ENCODE measurements at places on chromosomes 3 and 15.

DNA sequence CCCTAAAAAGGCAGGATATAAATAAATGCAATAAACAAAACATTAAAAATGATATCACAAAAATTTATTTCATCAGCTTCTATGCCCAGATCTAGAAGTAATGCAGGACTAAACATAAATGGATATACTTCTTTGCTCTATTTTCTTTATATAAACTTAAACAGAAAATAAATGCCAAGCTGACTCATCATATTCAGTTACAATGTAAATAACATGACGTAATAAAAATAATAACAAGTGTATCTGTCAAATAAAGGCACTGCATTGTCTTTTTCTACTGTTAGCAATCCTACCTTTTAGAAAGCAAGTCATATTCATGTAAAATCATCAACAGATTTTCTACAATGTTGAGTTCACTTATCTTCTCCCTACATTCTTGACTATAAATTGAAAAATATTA lies 61.6 kb downstream of the NEK10 start:
- no peak for DNase-seq

DNA sequence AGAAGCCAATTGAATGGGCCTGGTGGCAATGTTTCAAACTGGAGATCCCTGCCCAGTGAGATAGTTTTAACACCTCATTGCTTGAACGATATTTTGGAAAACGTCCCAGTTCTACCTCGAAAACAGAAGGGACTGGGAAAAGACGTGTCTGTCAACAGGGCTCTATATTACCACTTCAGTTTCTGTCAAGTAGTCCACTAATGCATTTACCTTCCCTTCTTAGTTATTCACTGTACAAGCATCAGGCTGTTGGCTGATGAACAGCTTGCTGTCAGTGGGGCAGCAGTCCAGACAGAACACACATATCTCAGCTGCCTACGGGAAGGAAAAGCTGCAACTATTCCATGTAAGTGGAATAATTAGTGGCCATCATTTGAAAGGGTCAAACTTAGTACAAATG lies 794.7 kb upstream of the GBE1 start:
- no peak for DNase-seq

GRCh38 chr3:37736624-37737023 lies 125.1 kb upstream of the CTDSPL start:
- no peak for DNase-seq

DNA sequence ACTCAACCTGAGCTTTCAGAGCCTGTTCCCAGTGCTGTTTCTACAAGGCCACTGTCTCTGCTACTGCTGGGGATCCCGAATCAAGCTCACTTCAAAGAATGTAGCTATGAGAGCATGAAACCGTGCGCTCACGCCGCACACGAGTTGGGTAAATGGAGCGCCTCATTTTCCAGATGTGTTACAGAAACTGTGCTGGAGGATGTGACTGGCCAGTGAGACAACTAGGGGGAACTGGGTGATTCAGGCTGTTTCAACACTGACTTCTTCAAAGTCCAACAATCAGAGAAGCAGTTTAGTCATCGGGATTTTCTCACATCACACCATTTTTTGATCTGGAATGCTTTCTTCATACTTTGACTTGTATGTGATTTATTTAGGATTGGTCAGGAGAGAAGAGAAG lies 3.5 kb downstream of the ZNF710 start:
- DNase-seq: peak; percentile 58

DNA sequence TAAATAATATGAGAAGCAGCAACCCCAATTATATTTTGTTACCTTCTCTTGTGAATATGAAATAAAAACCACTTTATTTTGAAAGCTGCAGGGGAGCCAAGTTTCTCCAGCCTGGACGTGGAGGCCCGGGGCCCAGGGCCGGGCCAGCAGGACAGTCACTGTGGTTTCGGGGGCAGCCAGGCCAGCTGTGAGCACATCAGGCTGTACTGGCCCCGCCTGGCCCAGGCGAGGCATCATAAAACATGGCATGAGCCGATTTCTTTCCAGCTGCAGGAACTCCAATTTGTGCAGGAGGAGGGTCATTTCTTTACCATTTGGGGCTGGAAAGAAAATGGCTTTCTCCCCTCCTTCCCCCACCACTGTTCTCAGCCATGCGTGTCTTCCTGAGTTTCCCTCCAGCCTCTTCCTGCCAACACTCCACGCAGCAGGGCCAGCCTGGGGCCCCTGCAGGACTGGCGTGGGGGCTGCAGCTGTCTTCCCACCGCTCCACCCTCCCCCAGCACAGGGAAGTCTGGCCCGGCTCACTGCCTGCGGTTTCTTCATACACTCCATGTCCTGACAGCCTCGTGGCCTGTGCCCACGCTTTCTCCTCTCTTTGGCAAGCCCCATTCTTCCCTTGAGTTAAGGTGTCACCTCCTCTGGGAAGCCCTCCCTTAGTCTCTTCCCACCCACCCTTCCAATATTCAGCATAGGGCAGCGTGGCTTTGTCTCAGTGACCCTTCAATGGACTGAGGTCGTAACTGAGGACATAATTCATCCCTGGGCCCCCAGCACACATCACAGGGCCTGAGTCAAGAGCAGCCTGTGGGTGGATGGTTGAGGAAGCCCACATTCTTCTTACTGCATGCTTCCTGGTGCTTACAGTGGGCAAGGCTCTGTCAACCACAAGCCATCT lies 135.8 kb downstream of the CHSY1 start:
- no peak for DNase-seq

DNA sequence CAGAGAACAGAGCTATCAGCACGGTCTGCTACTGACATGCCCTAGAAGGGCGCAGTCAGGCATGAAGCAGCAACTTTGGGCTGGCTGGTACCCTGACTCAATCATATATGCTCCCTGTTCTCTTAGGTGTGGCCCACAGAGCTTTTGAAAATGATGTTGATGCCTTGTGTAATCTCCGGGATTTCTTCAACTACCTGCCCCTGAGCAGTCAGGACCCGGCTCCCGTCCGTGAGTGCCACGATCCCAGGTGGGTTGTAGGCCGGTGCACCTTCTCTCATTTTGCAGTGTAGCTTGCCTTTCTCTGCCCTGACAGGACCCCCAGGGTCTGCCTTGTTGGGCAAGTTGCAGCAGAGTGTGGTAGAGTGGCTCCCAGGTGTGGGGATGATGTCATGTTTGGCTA lies 47.7 kb downstream of the PCCB start:
- DNase-seq: no peak

DNA sequence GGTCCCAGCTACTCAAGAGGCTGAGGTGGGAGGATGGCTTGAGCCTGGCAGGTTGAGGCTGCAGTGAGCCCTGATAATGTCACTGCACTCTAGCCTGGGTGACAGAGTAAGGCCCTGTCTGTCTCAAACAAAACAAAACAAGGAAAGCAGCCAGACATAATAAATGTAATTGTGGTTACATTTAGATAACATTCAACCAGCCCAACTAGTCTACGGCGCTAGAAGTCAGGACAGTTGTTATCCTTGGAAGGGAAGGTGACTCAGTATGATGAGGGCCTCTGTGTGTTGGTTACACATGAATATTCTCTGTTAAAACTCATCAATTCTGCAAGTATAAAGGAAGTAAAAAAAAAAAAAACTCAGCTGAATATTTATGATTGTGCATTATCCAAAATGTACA lies 27.0 kb upstream of the CSPG5 start:
- DNase-seq: no peak

DNA sequence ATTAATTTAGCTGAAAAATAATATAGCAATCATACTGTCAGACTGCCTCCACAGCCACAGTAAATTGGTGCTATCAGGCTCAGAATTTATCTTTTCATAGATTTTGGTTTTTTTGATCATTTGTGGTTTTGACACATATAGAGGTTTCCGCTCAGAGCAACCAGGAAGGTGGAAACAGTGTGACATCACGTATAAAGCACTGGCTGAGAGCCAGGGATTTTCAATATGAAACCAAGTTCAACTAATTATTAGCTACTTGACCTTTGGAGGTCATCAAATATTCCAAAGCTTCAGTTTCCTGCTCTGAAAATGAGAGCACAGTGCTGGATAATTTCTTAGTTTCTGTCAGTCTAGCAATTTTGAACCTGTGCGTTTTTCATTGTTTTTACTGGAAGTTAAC lies 433.8 kb upstream of the SUCLG2 start:
- DNase-seq: peak; percentile 86

GRCh38 chr15:70690491-70691276 lies 72.7 kb downstream of the UACA start:
- no peak for DNase-seq

DNA sequence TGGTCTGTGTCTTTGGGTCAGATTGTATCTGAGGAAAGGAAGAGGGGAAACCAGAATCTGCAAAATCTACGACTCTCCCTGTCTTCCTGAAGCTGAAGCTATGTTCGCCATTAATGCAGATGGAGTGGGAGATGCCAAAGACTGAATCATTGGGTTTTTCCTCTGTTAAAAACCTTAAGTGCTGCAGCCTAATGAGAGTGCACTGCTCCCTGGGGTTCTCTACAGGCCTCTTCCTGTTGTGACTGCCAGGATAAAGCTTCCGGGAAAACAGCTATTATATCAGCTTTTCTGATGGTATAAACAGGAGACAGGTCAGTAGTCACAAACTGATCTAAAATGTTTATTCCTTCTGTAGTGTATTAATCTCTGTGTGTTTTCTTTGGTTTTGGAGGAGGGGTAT lies 24.0 kb downstream of the RMDN3 start:
- DNase-seq: no peak

- no peak for DNase-seq
Measured at GRCh38 chr3:70342149-70342548, 29.7 kb upstream of the MDFIC2 start.

DNA sequence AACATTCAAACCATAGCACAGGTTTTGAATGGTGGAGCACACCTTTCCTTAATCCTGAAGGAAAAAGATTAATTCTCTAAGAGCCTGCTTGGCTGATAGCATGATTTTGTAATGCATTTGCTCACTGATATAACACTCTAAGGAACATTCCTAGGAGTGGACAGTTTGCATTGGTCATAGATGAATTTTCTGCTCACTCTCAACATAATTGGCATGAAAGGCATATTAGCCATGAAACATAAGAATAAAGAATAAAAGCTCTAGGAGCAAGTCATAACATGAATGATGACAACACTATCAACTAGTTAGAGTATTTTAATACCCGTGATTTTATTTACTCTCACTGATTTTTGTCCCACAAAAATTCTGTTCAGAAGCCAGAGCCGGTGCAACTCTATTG lies 34.3 kb upstream of the LRTM1 start:
- DNase-seq: no peak

GRCh38 chr3:177179281-177180067 lies 17.8 kb downstream of the TBL1XR1 start:
- no peak for DNase-seq

GRCh38 chr15:42632105-42632675 lies 56.8 kb downstream of the STARD9 start:
- DNase-seq: no peak

DNA sequence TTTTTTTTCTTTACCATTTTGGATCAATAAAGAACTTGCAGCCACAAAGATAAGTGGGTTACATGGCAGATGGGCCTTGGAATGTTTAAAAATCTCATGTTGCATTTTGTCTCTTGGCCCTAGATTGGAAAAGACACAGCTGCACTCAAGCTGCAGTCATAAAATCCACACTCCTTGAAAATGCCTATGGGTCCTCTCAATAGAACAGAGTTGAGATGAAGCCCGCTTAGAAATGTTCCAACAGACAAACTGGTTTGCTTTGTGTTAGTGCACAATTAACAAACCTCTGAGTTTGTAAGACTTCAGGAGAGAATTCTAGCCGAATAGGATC lies 401.2 kb upstream of the CDIN1 start:
- DNase-seq: no peak

DNA sequence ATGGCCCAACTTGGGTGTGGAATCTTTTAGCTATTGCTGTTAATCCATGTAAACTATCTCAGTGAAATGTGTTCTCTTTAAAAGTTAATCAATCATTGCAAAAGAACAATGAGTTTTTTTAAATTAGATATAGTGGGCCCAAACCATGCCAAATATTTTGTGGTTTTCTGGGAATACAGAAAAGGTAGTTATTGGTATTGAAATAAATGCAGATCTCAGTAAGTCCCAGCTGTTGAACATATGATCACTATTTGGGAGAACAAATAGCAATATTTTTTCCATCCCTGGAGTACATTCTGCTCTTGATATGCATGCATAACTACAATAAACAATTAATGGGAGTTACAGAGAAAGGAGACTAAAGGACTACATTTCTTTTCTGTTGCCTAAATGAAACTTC lies 36.0 kb upstream of the LEKR1 start:
- no peak for DNase-seq

DNA sequence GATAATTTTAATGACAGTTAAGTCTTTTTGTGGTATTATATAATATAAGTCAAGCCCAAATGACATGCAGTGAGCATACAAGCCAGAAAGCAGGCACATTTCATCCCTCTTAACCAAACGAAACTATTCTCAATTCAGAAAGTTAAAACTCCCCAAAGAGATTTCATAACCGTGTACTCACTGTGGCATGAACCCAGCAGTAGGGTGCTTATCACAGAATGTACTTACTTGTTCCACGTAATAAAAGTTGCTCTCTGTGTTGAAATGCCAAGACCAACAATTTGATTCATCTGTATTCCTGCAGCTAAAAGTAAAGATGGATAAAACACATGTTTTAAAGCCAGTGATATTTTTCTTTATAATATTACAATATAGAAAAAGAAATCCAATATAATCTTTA lies 12.1 kb downstream of the GK5 start:
- no peak for DNase-seq

GRCh38 chr15:57541805-57542504 lies 49.7 kb upstream of the MYZAP start:
- DNase-seq: peak; percentile 18

GRCh38 chr3:106466881-106467280 lies 598.1 kb upstream of the CBLB start:
- DNase-seq: no peak

- no peak for DNase-seq
Measured at GRCh38 chr3:125478326-125478725, 41.7 kb downstream of the SNX4 start.

- no peak for DNase-seq
Measured at GRCh38 chr15:40010686-40011085, 28.3 kb downstream of the SRP14 start.

- no peak for DNase-seq
Measured at GRCh38 chr3:140007911-140008869, 73.2 kb downstream of the CLSTN2 start.

- no peak for DNase-seq
Measured at GRCh38 chr3:72797773-72798543, 50.3 kb downstream of the SHQ1 start.

GRCh38 chr15:36330598-36330997 lies 248.8 kb upstream of the CDIN1 start:
- DNase-seq: no peak

- no peak for DNase-seq
Measured at GRCh38 chr3:23135026-23135785, 67.9 kb upstream of the UBE2E2 start.

GRCh38 chr15:82942691-82943090 lies 9.8 kb downstream of the HOMER2 start:
- no peak for DNase-seq

DNA sequence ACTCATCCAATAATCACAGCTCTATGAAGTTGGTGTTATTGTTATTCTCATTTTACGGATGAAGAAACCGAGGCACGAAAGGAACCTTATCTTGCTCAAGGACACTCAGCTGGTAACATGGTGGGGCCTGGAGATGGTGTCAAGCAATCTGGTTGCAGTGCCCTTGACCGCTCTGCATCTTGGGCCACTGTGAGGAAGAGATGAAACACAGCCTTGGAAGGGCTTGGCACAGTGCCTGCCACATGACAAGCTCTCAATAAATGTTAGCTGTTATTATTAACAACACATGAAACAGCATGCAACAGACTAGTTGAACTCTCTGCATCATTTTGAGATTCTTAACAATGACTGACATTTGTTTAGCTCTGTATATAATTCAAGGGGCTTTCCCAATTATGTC lies 10.1 kb upstream of the ITGA11 start:
- DNase-seq: no peak
